NCI-H2081 (cell line): ENCODE measurements at places on chromosomes 3 and 15.
A peak's percentile ranks its signal among the peaks of the same experiment; 100 is the strongest.

GRCh38 chr3:154074966-154075365 is 46.2 kb upstream of the ARHGEF26 start:
- no peak for DNase-seq

- peak; percentile 90 for DNase-seq
Measured at GRCh38 chr3:159813822-159814531, 174.7 kb upstream of the IL12A start.

- no peak for DNase-seq
Measured at GRCh38 chr15:62035256-62035924, 24.9 kb downstream of the VPS13C start.

GRCh38 chr3:193859195-193859594 is 266.2 kb downstream of the OPA1 start:
- no peak for DNase-seq

GRCh38 chr3:66475386-66476020 is 25.3 kb downstream of the LRIG1 start:
- DNase-seq = peak; percentile 49

- no peak for DNase-seq
Measured at GRCh38 chr3:52503788-52504424, 8.8 kb downstream of the STAB1 start.

- DNase-seq = no peak
Measured at GRCh38 chr3:127174715-127175140, 18.2 kb upstream of the PRR23E start.

DNA sequence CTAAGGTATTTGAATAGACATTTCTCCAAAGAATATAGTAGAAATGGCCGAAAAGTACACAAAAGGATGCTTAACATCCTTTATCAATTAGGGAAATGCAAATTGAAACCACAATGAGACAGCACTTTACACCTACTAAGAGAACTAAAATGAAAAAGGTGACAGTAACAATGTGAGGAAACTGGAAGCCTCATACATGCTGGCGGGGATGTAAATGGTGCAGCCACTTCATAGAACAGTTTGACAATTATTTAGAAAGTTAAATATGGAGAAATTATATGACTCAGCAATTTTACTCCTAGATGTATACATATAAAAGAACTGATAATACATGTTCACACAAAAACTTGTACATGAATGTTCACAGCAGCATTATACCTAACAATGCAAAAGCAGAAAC is 13.4 kb downstream of the SPICE1 start:
- no peak for DNase-seq

GRCh38 chr3:157134620-157135191 is 25.2 kb downstream of the CCNL1 start:
- DNase-seq = no peak

DNA sequence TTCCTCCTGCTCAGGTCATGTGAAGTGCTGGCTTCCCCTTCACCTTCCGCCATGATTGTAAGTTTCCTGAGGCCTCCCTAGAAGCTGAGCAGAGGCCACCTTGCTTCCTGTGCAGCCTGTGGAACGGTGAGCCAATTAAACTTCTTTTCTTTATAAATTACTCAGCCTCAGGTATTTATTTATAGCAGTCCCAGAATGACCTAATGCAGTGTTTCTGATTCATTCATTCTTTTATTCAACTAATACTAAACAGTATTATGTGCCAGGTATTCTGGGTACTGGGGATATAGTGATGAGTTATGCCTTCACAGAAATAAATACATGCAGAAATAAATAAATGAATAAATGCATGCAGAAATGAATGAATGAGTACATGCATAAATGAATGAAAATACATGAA is 41.9 kb downstream of the EDEM1 start:
- no peak for DNase-seq
